Caki2 (cell line): ENCODE measurements at places on chromosomes 7 and 10. TPM values are rescaled to one million over a fixed set of nuclear protein-coding genes. Genes with fewer than 3 reads are reported as not detected.

- no peak for DNase-seq
Measured at GRCh38 chr10:95988702-95989101, 54.7 kb upstream of the CCNJ start.

DNA sequence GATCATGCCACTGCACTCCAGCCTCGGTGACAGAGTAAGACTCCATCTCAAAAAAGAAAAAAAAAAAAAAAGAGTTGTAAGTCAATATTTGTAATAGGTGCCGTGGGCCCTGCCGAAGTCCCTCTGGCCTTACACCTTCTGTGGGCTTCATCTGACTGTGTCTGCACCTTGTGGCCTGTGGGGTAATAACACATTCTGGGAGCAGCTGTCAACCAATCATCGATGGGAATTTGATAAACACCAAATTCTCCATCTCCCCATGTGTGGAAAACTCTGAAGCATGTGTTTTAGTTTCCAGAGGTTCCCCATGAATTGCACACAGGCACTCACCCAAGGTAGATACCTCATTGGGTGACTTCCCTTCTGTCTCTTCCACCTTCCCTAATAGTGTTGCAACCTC, 10.8 kb downstream of the ZNF394 start:
- DNase-seq, result no peak

- no peak for DNase-seq
Measured at GRCh38 chr7:4225361-4225771, 456.7 kb upstream of the FOXK1 start.

GRCh38 chr10:132383751-132384196, 13.2 kb upstream of the PWWP2B start:
- no peak for DNase-seq

Gene ZNF239
- total RNA-seq, result 4.7 and 11.0 TPM in 2 replicates
